ENCODE measurements at places on chromosomes 16 and 17. TPM values are rescaled to one million over a fixed set of nuclear protein-coding genes. Genes with fewer than 3 reads are reported as not detected.

The HEATR9 gene
- not detected for total RNA-seq

- DNase-seq = no peak
Observed at GRCh38 chr16:11715246-11715947, 27.3 kb downstream of the TXNDC11 start.

The PDILT gene
- not detected for total RNA-seq

- no peak for DNase-seq
Observed at GRCh38 chr16:84423416-84423837, 55.1 kb downstream of the ATP2C2 start.

DNA sequence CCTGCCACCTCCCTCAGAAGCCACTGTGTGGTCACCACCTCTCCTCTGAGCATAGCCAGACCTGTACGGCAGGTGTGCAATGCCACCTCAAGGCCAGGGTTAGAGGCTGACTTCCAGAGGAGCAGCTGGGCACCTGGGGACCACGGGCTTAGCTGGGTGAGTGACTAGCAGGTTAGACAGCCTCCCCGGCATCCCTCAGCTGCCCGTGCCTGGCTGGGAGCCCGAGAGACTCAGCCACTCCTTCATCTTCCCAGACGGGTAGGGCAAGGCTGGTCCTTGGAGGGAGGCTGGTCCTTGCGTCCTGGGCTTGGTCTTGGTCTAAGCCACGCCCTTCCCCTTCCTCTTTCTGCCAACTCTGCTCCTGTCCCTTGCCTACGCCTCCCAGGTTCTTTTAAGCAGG, 7.8 kb downstream of the CRHR1 start:
- DNase-seq = no peak

GRCh38 chr17:66431910-66432309, 129.5 kb downstream of the PRKCA start:
- DNase-seq = peak; percentile 39

DNA sequence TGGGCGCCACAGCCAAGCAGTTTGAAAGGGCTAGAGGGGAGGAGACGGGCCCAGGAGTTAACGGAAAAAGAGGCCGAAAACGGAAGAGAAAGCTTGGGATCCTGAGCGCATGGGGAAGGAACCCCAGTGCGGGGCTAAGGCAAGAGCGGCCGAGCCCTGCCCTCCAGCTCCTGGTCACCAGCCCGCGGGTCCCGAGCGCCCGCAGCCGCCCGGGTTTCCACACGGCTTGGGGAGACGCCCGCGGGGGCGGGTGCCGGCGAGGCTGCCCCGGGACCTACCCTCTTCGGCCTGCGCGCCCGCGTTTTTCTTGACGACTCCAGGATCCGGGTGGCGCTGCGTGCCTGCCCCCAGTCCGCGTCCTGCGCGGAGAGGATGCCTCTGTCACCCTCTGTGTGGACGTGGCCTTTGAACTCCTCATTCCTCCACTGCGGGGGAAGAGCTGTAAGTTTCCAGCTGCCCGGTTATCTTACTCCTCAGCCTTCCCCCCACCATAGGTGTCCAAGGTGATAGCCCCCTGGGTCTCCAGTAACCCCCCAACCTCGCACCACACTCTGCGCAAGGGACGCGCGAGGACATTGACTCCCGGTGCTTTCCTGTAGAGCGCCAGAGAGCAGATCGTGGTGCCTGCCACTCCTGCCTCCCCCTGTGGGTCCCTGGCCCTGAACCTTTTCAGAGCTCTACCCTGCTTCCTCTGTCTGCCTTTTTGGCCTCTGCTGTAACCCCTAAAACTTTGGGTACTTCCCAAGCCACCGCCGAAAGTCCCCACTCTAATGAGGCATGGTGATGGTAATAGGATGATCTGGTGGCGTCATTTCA, 1.7 kb upstream of the CDH11 start:
- DNase-seq = peak; percentile 21

The KRTAP16-1 gene
- not detected for total RNA-seq

The CMTM1 gene
- 4.1 TPM for total RNA-seq

The SLC38A8 gene
- total RNA-seq = not detected

GRCh38 chr17:60146206-60146605, 3.6 kb upstream of the CA4 start:
- no peak for DNase-seq

- DNase-seq = no peak
Observed at GRCh38 chr16:76277460-76278030, 344 bp downstream of the CNTNAP4 start.

The HSPB9 gene
- total RNA-seq = under 0.01 TPM

- DNase-seq = no peak
Observed at GRCh38 chr16:23469814-23470213, 16.8 kb upstream of the COG7 start.

GRCh38 chr16:82629441-82630027, 2.8 kb downstream of the CDH13 start:
- DNase-seq = no peak

The SLFN12L gene
- 0.41 TPM for total RNA-seq

The MAF gene
- total RNA-seq = 15.9 TPM

DNA sequence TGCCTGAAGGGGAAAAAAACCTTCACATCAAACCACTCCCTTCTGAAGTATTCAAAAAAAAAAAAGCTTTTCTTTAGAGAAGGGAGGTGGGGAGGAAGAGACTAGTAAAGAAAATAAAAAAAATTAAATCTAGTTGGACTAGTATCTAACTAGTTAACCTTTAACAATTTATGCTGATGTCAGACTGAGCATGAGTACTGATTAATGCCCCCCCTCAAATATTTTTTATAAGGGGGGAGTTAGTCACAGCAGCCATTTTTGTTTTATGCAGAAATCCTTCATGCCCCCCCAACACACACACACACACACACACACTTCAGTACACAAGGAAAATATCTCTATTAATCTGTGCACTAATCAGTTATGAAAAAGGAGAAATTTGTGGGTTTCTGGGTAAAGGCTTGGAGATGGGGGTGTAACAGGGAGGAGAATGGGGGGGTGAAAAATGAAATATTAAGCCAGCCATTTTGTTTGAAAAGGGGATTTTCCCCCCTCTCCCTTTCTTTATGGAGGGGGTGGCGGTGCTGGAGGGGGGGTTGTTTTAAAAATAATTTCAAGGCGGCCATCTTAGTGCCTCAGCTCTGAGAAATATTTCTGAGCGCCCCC, 4.7 kb upstream of the CHD3 start:
- DNase-seq = no peak

- DNase-seq = peak; percentile 61
Observed at GRCh38 chr16:89330177-89330856, 112.8 kb downstream of the ZNF778 start.

GRCh38 chr16:86344586-86344871, 165.8 kb upstream of the FOXF1 start:
- no peak for DNase-seq

The VWA3A gene
- 2.4 TPM for total RNA-seq

The KIF18B gene
- total RNA-seq = 0.41 TPM

The KRT27 gene
- total RNA-seq = not detected

DNA sequence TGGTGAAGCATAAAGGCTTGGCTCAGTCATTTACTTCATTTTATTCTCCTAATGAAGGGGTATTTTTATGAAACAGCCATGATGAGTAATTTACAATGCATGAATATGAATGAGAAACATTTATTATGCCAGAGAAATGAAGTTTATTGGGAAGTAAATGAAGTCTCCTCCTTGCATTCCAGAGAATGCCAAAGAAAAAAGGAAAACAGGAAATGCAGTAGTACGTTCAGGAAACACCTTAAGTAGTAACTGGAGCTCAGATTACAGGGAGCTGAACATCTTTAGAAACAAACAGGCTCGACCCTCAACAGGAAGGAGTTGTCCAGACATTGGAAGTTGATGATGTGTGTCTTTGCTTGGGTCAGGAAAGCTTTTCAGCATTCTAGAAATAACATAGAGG, 4.6 kb downstream of the KRT34 start:
- DNase-seq = no peak

The OR2C1 gene
- total RNA-seq = 0.82 TPM

GRCh38 chr17:57403236-57403635, 146.9 kb downstream of the MSI2 start:
- peak; percentile 21 for DNase-seq
